ENCODE measurements at places on chromosomes 16 and 17.
A peak's percentile ranks its signal among the peaks of the same experiment; 100 is the strongest.

- peak; percentile 57 for DNase-seq
Observed at GRCh38 chr17:29292992-29293889, 707 bp downstream of the NUFIP2 start.

GRCh38 chr17:79047923-79048825, 24.2 kb downstream of the C1QTNF1 start:
- DNase-seq, result no peak

DNA sequence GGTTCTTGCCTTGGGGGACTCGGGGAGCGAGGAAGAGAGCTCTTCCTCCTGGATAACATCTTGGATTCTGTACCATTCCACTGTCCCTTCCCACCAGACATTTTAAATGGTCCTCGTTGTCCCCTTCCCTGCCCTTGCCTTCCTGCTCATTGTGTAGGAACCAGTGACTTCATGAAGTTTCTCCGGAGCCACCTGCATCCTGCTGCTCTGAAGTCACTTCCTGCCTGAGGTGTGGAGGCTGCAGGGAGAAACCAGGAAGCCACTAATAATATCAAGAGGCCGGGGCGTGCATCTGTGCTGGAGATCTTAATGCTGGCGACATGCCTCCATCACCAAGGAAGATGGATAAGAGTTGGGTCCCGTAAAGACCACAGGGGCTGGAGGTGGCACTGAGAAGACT, 6.2 kb upstream of the SLC16A13 start:
- peak; percentile 63 for DNase-seq

DNA sequence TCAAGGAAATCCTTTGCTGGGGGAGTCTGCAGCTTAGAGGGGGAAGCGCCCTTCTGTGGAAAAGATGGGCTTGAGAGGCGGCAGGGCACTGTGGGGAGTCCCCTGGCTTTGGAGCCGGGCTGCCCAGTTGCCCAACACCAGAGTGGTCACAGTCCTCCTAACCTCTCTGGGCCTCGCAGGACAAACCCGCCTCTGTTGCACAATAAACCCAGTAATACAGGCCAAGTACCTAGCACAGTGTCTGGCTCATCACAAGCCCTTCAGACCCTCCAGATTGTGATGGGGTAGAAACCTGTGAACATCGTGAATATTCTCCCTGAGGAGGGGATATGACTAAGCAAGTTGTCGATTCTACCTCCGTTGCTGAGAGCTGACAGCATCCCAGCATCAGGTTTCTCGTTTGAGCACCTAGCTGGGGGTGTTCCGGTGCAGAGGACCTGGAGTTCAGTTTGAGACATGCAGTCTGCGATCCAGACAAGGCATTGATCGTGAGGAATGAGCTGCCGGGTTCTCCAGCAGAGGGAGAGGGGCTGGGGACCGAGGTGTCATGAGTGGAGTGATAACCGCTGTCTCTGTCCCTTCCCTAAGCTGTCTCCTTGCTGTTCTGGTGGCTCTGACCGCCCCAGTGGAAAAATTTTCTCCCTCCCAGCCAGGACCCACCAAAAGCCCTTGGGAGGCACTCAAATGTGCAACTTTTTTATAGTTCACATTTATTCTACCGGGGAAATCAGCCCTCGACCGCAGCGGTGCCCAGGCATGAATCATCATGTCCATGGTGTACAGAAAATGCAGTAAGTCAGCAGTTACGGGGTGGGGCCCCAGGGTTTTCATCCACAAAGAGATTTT, 161.9 kb downstream of the WSCD1 start:
- no peak for DNase-seq
